ENCODE measurements at places on chromosomes 2 and 18.

GRCh38 chr2:85016446-85016845 lies 45.5 kb downstream of the KCMF1 start:
- no peak for DNase-seq

GRCh38 chr2:106063181-106063580 lies 130.9 kb downstream of the UXS1 start:
- no peak for DNase-seq

DNA sequence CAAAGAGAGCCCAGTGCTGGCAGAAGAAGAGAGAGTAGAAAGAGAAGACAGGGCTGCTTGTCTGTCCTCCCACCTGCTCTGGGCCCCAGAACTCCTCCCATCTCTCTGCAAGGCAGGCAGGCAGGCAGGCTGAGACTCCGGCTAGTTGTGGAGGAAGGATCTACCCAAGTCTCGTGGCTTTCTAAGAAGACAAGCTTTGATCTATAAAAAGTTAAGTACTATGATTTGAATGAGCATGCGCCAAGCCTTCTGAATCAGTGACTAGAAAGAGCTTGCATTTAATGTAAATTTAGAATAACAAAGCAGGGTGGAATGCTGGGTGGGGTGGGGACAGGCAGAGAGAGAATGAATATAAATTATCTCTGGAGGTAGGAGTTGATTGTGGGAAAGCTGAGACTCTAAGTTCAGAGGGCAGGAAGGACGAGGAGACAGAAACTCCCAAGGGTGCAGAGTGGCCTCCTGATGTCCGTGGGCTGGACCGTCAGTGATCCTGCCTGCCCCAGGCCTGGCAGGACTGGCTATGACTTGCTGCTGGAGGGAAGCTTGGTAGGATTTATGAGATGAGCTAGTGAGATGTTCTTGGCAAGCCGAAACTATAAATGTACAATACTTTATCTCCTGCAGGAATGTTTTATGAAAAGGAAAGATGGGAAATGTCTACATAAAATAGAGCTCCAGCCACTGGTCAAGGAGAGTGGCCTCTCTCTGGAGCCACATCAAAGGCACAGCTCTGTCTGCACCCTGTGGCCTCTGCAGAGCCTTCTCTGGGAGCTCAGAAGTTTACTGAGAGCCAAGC lies 447.5 kb downstream of the TNS1 start:
- no peak for DNase-seq

DNA sequence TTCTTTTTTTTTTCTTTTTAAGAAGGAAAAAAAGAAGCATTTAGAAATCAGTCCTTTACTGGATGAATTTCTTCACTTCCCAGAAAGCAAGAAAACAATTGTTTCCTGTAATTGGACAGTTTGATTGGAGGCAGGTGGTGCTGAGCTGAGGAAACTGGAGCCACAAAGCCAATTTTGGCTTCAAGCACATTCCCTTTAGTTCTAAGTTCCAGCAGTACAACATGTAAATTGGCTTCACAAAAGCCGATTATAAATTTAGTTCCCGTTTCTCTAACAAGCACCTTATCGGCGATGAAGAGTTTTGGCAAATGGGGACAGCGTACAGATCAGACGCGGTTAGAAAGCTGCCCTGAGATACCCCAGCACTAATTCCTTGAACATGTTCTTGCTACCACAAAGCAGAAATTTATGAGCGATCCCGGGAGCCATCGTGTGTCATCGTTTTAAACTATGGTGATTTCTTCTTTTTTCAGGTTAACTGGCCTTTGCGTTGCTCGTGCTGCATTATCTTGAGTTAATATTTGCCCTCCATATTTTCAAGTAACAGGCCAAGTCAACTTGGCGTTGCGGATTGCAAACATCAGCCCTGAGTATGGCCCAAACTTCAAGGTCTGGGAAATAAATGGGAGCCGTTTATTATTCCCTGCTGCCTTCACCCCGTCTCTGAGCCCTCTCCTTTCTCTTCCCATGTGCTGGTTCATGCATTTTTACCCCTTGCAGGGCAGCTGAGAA lies 190.4 kb upstream of the ID2 start:
- DNase-seq, result no peak

GRCh38 chr2:229910832-229911412 lies 10.9 kb downstream of the TRIP12 start:
- no peak for DNase-seq

DNA sequence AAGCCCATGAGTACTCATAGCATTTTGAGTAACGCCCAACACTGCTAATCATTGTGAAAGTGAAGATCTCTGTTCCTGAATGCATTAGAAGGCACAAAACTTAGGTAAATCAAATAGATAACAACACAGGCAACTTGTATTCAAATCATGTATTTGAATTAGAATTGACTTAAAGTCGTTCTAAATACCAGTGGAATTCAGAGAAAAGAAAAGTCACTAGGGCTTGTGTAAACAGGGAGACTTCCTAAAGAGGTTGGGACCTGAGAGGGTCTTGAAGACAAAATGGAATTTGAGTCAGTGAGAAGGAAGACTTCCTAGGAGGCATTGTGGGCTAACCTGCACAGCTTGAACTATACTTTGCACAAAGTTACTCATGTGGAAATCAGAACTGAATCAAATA lies 127.2 kb downstream of the CTNNA2 start:
- no peak for DNase-seq

DNA sequence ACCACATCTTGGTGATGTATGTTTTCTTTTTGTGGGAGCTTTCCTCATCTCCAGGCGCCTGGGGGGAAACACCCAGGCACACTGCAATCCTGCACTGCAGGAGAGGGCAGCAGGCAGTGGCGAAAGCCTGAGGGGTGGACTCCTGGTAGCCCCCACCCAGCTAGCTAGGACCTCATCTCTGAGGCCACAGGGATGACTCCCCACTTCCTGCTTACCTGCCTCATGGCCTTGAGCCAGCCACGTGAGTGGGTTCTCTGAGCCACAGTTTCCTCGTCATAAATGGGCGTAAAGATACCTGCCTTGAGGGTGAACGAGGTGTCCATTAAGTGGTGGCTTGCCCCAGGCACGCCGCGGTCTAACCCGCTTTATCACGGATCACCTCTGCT lies 19.1 kb downstream of the TRAF3IP1 start:
- peak; percentile 33 for DNase-seq

DNA sequence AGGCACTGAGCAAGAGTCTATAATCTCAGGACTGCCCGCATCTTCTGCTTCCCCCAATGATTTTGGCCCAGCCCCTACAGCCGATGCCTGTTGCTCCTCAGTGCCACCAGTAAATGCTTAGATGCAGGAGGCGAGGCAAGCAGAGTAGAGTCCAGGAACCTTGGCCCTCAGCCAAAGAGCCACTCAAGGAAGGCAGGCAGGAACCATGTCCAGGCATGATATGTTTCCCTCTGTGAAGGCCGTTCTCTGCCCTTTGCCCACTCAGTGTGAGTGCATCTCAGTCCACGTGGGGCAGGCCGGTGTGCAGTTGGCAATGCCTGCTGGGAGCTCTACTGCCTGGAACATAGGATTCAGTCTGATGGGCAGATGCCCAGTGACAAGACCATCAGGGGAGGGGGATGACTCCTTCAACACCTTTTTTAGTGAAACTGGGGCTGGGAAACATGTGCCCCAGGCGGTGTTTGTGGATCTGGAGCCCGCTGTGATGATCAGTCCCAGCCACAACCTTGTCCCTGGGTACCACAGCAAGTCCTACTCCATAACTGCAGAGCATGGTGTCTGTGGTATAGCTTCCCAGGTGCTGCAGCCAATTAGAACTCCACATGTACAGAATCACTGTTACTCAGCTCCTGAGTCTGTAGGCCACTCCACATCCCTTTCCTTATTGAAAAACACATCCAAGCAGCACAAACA lies 9.7 kb upstream of the DNAJB2 start:
- DNase-seq, result no peak

- DNase-seq, result no peak
Observed at GRCh38 chr18:63470751-63471150, 6.0 kb upstream of the SERPINB5 start.

DNA sequence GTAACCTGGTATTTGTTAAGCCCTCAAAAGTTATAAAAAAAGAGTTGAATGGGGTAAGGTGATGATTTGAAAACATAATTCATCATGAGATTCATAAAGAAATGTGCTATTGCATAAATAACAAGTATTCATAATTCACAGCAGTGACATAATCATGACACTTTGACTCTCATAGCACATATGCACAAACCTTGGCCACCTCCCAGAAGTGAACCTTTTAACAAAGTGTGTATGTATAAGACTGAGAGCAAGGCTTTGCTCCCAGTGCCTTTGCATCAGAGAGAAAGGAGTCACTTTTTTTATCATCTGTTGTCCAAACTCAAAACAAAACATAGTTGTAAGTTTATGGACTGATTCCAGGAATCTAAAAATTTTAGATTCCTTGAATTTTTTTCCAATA lies 15.0 kb upstream of the HTR2B start:
- no peak for DNase-seq

- no peak for DNase-seq
Observed at GRCh38 chr2:241321033-241321432, 5.3 kb downstream of the SEPTIN2 start.

GRCh38 chr18:79438089-79438897 lies 42.6 kb downstream of the NFATC1 start:
- DNase-seq, result no peak

GRCh38 chr2:230684270-230685168 lies 28.1 kb upstream of the CAB39 start:
- peak; percentile 79 for DNase-seq

GRCh38 chr2:24485197-24485596 lies 5.9 kb upstream of the NCOA1 start:
- DNase-seq, result no peak

DNA sequence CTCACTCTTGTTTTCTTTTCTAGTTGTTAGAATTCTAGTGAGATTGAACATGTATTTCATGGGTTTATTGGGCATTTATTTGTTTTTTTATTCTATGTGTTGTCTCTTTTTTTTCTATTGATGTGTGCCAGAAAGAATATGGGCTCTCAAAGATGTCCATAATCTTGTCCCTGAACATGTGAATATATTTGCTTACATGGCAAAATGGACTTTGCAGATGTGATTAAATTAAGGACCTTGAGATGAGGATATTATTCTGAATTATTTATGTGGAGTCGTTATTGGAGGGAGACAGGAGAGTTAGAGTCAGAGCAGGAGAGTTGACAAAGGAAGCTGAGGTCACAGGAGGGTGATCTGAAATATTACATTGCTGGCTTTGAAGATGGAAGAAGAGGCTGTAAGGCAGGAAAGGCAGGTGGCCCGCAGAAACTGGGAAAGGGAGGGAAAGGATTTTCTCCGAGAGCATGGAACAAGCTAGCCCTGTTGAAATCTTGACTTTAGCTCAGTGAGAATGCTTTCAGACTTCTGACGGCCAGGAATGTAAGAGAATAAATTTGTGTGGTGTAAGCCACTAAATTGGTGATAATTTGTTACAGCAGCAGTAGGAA lies 82.8 kb downstream of the NABP1 start:
- no peak for DNase-seq

DNA sequence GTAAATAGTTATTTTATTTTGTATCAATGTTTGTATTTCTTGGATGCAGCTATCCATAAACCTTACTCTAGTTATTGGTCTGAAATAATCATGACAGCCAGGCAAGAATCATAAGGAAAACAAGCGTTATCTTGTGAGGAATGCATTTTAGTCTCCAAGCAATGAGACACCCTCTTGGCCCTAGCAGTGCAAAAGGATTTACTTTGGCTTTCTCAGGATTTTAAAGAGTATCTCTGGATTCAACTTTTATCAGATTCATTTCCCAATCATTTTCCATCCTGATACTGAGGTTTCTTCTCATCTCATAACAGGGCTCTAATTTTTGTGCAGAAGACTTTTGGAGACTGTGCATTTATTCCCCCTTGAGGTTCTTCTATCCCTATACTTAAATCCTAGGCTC lies 480.8 kb downstream of the TMX3 start:
- DNase-seq, result no peak

DNA sequence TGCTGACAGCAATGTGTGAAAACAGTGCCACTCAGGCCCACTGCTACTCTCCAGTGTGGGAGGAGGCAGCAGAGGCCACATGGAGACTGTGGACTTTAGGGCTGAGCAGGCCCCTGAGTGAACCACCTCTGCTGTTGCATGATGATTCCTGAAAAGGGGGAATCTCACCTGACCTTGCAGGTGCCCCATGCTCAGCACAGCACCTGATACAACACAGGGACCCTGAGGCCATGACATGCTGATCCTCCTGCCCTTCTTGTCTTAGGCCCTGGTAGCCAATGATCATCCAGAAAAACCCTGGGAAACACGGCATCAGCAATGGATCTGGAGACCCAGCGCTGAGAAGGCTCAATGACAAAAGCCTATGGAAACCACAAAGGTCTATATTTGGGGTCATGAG lies 446.8 kb upstream of the MYT1L start:
- DNase-seq, result no peak

- no peak for DNase-seq
Observed at GRCh38 chr2:56167616-56168562, 15.9 kb upstream of the CCDC85A start.

DNA sequence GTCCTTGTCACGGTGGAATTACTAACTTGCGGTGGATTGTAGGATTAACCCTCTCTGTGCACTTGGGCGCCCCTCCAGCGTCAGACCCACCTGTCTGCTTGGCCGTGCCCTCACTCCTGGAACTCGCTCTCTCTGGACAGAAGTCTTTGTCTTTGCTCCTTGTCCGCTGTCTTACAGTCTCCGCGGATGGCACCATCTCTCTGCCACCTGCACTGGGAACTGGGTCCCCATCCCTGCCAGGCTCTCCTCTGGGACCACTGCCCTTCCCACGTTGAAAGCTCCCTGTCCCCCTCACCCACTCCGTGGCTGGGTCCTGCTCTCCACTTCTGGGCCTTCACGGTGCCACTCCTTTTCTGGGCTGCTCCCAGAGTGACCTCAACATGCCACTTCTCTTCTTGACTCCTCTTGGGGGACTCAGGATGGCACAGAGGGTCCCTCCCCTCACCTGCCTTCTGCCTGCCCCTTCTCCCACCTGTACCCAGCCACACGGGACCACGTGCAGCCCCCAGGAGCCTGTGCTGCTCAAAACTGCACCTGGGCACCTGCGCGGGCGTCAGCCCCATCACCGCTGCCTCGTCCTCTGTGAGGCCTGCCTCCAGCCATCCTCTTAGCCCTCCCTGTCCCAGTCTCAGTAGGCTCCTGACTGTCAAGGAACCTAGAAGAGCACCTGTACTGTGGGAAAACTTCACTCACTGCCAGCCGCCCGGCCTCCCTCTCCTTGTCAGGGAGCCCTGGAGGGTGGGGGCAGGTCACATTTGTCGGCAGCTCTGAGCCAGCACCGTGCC lies 11.1 kb downstream of the CNDP2 start:
- DNase-seq, result no peak

All from PC-9 (cell line).